Activated CD4-positive, CD25-positive, alpha-beta regulatory T cell (primary cell): ENCODE measurements at places on chromosomes 5 and 9.

- no peak for DNase-seq
Measured at GRCh38 chr5:176559683-176560082, 10.5 kb downstream of the CDHR2 start.

DNA sequence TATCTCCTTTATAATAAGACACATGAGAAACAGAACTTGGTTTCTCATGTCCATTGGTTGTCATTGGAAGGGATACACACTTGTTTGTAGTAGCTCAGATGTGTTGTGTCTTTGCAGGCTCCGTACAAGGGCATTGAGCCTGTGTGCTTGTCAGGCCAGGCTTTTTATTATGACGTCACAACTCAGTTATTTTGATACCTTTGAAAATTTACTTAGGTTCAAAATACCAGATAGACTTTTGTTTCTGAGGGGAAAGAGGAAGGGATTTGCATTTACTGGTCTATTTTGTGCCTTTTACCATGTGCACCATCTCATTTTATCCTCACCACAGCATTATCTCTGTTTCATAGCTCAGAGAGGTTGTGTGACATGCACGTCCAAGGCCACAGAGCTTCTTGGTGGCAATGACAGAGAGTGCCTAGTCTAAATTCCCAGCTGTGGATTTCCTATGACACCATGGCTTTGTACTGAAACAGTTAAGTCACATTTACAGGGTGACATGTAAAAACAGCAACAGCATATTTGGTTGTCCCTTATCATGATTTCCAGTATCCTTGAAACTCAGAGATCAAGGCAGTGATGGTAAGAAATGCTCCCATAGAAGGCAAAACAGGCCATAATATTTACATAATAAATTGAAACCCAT lies 268.7 kb downstream of the AOPEP start:
- DNase-seq = no peak

DNA sequence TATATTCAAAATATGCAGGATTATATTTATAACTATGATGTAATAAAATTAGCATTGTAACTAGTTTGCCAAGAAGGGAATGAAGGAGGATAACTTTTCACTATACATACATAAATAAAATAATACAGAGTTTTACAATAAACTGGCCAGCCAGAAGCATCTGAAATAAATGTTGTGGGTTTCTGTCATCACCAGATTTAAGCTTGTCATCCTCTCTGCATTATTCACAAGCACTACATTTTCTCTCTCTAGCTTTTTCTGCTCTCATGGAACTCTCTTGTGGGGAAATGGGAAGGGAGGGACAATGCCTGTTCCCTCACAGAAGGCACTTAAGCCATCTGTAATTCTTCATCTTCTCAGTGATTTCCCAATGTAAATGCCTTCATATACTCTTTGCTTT lies 626.8 kb downstream of the SEMA5A start:
- DNase-seq = no peak

- DNase-seq = peak; percentile 43
Measured at GRCh38 chr5:172958331-172959046, 735 bp upstream of the RPL26L1 start.

- DNase-seq = peak; percentile 6
Measured at GRCh38 chr9:77177894-77178794, 810 bp downstream of the VPS13A start.

GRCh38 chr9:20197976-20198685 lies 409.3 kb upstream of the SLC24A2 start:
- no peak for DNase-seq

- DNase-seq = no peak
Measured at GRCh38 chr9:129671519-129671918, 6.1 kb downstream of the PRRX2 start.

GRCh38 chr9:133713960-133714495 lies 24.1 kb downstream of the SARDH start:
- no peak for DNase-seq

GRCh38 chr9:135116881-135117280 lies 29.4 kb downstream of the OLFM1 start:
- no peak for DNase-seq

DNA sequence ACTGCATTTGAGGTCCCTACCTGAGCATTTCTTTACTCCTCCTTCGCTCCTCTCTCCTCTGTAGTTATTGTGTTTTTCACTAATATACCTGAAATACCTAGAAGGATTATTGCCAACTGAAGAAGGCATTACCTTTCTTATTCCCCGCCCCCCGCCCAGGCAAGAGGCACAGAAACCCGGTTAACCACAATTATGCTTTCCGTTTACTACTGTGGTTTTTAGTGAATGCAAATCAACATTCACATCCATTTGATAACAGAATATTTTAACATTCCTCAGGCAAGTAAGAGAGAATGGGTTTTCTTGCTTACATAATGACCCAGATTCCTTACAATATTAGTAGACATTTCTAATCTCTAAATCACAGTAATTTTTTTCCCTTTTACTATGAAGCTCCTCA lies 136.9 kb downstream of the PCSK5 start:
- no peak for DNase-seq

- DNase-seq = no peak
Measured at GRCh38 chr5:116231288-116231687, 146.5 kb downstream of the COMMD10 start.

- DNase-seq = no peak
Measured at GRCh38 chr5:122153774-122154173, 24.4 kb downstream of the ZNF474 start.

DNA sequence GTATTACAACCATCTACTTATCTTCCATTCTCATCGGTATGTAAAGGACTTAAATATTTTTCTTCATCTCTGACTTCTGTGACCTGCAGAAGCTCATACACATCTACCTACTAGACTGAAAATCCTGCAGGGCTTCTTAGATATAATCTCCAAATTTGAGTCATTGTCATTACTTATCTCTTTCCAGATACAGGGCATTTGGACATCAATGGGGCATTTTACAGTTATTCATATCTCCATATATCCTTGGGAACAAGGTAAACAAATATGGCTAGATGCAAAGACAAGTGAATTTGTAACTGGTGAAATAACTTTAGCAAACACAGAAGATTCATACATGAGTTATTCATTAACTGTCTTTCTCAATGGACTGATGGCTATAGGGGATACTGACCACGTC lies 37.7 kb upstream of the IL7R start:
- DNase-seq = no peak

- DNase-seq = no peak
Measured at GRCh38 chr5:158538506-158539074, 561.1 kb downstream of the EBF1 start.

DNA sequence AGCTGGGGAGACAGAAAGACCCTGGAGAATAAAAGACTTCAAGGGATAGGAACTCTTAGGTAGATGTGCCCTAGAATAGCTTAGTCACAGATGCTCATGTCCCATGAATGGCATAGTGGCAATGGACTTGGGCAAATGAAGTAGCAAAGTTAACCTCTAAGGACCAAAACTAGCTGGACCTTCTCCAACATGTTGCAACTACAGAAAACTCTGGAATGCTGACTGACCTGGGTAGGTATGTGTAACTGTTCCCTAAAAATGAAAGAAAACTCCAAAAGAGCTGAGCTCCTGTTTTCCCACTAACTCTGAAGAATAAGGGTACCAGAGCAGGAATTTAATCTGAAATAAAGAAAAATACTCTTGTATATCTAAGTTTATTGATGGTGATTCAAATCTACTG lies 12.5 kb upstream of the LPAR1 start:
- no peak for DNase-seq

DNA sequence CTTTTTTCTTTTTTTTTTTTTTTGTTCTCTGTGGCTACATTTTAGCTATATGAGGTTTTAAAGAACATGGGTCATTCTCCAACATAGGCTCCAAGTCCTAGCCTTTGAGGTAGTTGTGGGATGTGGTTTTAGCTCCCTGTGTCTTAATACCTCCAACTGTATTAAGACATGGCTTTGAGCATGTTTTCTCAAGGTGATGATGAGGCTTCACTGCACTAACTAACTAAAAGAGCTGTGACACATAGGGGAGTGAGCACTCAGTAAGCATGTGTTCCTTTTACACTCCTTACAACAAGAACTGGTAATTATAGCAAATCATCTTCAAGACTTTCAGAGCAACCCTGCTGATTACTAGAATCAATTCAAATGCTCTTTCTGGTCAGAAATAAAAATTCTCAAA lies 333.6 kb upstream of the CCNH start:
- no peak for DNase-seq
